ENCODE measurements at places on chromosomes 1 and 21.

DNA sequence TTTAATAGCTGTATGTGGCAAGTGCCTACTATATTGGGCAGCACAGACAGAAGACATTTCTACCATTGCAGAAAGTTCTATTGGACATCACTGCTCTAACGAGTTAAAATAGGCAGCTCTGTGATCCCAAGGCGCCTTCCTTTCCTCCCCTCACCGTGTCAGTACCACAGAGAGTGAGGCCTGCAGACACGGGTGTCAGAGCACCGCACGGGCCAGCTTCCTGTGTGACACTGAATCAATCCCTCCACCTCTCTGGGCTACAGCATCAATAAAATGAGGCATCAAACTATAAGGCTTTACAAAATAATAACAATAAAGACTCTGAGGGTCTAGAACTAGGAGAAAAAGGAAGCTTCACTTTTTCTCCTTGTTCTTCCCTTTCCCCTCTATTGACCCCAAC lies 246.7 kb downstream of the FOXD2 start:
- no peak for DNase-seq

DNA sequence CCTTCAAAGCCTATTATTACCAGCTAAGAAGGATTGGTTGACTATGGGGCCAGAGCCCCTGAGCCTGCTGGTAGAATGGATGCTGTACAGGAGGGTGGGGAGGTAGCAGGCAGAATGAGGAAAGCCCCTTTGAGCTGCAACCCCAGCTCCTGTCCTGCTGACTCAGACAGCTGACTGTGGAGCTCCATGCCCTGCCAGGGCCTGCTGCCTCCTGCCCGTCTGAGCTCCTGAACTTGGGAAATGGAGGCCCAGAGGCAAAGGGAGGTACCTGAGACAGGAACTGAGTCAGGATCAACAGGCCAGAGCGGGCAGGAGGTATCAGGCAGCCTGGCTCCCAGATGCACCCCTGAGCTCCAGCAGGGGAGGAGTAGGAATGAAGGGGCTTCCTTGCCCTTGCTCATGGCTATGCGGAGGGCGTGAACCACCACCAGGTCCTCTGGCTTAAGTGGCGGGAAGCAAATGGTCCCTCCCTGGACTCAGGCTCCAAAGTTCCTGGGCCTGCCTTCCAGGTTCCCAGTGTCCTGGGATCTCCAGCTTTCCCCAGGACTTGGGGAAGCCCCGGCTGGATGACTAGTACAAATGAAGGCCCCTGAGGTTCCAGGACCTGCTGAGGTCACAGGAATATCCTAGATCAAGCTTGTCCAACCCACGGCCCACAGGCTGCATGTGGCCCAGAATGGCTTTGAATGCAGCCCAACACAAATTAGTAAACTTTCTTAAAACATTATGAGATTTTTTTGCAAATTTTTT lies 3.9 kb upstream of the SFN start:
- no peak for DNase-seq

DNA sequence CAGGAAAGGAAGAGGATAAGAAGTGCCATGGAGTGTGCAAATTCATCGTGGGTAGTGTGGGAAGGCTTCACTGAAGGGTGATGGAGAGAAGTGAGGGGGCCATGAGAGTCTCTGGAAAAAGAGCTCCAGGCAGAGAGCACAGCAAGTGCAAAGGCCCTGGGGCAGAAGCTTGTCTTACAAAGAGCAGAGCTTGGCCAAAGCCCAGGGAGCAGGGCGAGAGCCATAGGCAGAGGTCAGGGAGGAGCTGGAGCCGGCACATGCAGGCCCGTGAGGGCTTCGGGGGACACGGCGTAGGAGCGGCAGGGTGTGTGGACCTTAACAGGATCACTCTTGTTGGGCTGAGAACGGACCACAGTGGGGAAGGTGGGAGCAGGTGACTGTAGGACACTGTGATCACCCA lies 83.7 kb upstream of the EDN2 start:
- DNase-seq, result no peak

DNA sequence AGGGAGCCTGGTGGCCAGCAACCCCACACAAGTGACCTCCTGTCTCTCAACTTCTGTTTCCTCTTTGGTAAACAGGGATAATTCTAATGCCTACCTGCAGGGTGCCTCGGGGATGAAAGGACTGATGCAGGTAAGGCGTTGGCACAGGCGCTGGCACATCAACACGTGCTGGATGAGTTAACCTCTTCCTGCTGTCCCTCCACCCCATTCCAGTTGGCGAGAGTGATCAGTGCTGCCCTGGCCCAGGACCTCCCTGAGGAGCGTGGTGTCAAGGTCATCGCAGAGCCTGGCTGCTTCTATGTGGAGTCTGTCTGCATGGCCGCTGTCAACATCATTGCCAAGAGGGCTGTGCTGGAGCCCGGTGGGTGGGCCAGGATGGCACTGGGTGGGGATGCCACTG lies 69.1 kb upstream of the TINAGL1 start:
- DNase-seq, result no peak

DNA sequence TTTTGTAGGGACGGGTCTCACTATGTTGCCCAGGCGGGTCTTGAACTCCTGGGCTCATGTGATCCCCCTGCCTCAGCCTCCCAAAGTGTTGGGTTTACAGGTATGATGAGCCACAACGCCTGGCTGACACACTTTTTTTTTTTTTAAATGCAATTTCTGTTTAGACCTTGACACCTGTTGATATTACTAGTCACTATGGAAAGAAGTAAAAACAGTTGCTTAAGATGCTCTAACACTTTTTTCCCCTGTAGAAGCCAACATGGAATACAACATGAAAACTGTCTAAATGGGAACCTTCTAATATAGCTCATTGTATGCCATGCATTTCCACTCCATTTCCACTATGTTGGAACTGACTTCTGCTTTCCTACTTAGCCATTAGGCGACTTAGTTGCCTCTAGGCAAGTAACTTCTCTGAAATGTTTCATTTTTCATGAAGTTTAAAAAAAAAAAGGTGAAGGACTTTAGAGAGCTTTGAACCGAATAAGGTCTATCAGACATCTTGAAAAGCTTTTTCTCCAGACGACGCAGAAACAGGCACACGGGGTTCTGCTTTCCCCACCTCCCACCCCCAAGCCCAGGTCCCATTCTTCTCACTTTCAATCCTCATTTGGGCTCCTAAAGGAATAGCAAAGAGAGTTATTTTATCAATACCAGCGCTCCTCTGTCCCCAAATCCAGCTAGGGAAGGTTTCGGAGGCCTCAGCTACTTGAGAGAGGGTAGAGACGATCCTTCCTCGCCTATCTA lies 648 bp upstream of the DR1 start:
- peak; percentile 53 for DNase-seq

Data from inflammatory macrophage (primary cell).